CD4-positive, alpha-beta T cell treated with Interleukin-21 for 1 hour (primary cell): ENCODE measurements at places on chromosomes 1 and 21.

DNA sequence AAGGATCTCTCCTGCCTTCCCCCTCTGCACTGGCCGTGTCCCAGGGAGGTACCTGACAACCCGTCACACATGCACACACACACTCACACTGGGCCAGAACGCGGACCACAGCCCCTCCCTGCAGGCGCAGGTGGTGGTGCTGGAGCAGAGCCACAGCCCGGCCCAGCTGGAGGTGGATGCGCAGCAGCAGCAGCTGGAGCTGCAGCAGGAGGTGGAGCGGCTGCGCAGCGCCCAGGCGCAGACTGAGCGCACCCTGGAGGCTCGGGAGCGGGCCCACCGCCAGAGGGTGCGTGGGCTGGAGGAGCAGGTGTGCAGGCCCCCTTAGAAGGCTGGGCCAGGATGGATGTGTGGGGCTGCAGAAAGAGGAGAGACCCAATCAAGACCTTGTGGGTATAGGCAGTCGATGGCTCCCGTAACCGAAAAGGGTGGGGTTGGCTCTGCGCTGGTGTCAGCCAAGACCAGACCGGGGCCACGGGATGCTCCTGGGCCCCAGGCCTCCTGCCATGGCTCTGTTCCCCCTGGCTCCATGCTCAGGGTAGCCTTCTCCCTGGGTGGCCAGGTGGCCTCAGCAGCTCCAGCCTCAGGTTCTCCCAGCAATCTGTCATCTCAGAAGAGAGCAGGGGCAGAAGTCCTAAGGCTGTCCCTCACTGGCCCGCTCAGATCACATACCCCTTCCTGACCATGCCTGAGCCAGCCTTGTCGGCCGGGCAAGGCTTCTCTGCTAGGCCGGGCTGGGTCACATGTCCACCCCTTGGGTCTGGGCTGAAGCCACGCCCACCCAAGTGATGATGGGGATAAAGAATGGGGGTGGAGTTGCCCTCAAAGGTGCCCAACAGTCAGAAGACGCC, 8.9 kb downstream of the MFAP2 start:
- DNase-seq = no peak

DNA sequence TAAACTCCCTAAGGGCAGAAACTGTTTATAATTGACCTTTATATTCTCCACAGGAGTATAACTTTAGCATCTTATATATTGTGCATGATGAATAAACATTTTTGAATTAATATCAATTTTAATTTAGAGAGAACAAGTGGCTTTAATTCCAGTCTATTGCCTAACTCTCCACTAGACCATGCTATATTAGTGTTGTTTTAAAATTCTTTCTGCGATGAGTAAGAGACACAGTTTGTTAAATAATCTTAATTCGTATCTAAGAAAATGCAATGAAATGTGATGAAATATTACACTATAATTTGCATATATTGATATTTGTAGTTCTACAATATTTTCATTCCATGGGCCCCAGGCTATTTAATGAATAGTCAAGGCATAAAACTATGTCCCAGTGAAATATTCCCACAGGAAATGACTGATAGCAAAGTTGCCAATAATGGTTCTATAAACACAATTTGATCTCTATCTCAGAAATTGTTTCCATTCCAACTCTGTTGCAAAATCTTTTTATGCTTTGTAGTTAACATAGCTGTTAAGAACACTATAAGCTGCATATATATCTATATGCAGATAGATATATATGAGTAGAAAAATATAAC, 2.9 kb upstream of the SYDE2 start:
- DNase-seq = no peak

- DNase-seq = no peak
These were observed 383.0 kb upstream of the PTBP2 start for GRCh38 chr1:96338622-96339021.

DNA sequence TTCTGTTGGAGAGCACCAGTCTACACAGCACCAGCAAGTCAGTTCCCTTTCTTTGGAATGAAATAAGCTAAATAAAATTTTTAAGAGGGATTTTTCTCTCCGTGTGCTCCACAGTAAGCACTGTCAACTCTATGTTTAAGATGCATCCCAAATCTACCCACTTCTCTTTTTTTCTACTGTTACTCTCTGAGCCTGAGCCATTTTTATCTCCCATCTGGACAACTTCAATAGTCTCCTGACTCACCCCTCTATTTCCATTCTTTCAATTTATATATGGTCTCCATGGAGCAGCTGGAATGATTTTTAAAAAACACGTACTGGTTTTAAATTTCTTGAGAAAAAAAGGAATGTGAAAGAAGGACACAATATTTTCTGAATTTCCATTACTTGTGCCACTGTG, 24.7 kb upstream of the CCT8 start:
- no peak for DNase-seq

GRCh38 chr1:43337588-43337987, at the start of gene MPL:
MPL (plus strand) TSS chr1:43337818; CDS start chr1:43337849, 31 bp downstream.
- DNase-seq = no peak

- no peak for DNase-seq
These were observed 45.4 kb upstream of the ATP1B1 start for GRCh38 chr1:169060919-169061639.

DNA sequence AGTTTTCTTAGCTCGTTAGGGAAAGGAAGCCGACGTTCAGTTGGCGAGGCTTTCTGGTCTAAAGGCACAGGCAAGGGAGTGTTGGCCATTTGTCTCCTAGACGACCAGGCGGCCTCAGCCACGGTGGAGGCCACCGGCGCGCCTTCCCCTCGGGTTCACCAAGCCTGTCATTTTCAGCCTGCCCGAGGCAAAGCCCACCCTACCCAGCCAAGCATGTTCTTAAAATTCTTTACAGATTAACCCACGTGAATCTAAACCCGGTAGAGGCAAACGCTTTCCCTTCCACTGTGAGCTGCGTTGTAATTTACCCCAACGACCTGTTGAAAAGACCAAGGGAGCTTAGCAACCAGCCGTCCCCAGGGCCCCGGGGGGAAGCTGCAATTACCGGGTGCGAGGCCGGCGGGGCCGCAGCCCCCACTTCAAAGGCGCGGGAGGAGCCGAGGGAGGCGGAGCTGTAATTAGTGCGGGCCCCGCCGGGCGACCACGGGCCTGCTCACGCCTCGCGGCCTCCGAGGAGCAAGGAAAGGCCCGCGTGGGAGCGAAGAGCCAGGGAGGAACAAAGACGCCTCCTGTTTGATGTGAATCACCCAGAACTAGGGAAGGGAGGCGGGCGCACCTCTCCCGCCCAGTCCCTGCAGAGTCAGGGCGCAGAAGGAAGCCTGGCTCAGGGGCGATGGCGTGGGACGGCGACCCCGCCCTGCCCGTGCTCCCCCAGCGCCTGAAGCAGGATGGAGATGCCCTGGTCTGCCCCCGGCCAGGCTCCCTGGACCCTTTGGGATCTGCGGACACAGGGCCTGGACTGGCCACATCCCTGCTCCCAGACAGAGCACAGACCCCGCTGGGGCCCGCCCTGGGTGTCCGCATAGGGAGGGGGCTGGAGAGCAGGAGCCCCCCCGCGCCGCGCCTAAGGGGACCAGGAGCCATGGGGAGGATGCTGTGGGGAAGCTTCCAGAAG, 12.1 kb upstream of the TSPEAR start:
- DNase-seq = peak; percentile 27

GRCh38 chr1:223319905-223320580, 43.9 kb downstream of the SUSD4 start:
- DNase-seq = no peak

DNA sequence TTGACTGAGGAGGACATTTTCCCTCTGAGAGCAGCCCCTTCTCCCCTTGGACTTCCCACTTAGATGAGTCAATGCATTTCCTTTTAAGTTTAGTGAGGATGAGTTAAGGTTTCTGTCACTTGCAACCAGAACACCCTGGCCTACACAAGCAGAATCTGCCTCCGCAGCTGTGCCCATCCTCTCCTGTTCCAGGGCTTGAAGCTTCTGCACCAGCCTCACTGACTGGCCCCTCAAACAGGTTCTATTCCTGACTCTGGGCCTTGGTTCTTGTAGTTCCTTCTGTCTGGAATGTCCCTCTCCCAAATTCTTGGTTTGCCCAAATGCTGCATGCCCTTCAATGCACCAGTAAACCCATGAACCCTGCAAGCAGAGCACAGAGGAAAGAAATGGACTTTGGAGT, 394.4 kb downstream of the PTPRU start:
- DNase-seq = no peak

GRCh38 chr1:4762146-4762545, 107.7 kb downstream of the AJAP1 start:
- no peak for DNase-seq

DNA sequence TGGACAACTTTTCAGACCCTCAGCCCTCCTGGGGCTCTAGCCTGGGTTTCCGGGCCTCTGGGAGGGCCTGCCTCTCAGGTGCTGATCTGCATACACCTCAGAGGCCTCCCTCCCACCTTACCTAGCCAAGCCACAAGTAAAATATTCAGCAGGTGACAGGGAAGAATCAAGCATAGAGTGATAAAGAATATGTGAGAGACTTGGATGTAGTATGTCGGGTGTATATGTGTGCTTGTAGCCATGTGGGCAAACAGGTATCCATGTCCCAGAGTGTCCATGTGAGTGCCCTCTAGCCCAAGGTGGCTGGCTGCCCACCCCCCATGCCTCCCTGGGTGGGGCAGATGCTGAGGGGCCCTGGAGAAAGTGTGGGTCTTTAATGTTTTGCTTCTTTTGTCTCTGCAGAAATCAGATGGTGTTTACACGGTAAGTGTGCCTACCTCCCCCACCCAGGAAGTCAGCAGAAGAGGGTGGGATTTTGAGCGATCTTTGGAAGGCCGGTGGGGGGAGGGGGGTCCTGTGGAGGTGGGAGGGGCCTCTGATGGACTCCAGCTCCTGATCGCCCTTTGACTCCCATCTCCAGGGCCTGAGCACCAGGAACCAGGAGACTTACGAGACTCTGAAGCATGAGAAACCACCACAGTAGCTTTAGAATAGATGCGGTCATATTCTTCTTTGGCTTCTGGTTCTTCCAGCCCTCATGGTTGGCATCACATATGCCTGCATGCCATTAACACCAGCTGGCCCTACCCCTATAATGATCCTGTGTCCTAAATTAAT, 3.4 kb downstream of the FCER1G start:
- no peak for DNase-seq

GRCh38 chr1:247332623-247333361, 1.1 kb upstream of the ZNF496 start:
- no peak for DNase-seq

GRCh38 chr21:43993420-43993934, 18.6 kb upstream of the TRAPPC10 start:
- DNase-seq = no peak

DNA sequence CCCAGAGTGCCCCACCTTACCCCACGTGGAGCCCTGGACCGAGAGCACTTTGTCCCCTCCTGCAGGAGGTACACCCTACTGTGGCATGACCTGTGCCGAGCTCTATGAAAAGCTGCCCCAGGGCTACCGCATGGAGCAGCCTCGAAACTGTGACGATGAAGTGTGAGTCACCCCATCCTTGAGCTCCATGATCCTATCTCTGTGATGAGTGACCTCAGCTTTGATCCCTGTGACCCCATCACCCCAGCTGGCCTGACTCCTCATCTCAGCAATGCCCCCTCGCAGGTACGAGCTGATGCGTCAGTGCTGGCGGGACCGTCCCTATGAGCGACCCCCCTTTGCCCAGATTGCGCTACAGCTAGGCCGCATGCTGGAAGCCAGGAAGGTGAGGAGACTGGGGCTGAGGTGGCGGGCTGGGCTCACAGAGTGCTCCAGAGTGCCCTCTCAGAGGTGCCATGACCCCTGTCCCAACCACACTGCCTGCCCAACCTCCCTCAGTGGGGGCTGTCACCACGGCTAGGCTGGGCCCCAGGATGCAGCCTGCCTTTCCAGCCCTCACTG, 16.2 kb upstream of the MPL start:
- DNase-seq = no peak

- peak; percentile 38 for DNase-seq
These were observed 137.8 kb downstream of the BARHL2 start for GRCh38 chr1:90579212-90579802.

GRCh38 chr1:47763591-47764171, 233.5 kb downstream of the TRABD2B start:
- DNase-seq = no peak

DNA sequence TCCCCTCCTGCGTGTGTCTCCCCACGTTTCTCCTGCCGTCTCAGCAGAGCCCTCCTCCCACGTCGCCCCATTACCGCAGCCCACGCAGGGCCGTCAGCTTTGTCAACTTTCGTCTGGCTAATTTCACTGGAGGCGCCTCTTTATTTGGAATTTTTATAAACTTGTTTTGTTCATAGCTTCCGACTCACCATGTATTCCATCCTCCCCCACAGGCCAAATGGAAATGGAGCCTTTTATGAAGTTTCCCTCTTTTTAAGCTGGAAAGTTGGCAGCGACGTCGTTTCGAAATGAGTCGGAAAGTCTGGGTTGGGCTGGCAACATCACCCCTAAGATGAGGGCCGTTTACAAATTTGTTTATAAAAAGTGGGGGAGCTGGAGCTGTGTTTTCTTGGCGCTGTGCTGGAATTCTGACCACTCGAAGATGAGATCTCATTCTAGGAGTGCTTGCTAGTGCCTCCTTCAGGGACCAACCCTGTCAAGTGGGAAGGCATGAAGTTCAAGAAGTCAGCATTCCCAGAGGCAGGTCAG, 23.7 kb upstream of the SLC45A1 start:
- DNase-seq = no peak

DNA sequence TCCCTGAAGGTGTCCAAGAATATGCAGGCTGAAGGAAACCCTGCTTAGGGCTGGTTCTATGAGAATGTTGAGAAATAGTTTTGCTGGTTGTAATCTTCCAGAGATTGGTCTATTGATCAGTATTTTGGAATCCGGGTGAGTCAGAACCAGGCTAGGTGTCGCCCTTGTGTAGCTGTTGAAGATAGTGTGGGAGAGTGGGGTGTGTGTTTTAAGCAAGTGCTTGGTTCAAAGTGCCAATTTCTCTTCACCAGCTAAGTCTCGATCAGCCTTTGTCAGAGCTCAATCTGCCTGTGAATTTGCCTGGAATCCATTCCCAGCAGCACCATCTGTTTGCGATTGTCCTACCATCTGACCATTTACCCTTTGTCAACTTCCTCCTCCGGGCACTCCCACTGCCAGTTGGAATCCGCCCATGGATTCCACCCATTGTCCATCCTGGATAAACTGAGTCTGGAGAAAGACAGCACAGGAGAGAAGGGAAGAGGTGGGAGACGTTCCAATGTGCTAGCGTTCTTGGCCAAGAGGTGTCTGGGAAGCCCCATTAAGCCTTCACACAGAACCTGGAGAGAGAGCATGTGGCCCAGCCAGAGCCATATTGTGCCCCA, 59.4 kb upstream of the CYP2J2 start:
- DNase-seq = no peak

DNA sequence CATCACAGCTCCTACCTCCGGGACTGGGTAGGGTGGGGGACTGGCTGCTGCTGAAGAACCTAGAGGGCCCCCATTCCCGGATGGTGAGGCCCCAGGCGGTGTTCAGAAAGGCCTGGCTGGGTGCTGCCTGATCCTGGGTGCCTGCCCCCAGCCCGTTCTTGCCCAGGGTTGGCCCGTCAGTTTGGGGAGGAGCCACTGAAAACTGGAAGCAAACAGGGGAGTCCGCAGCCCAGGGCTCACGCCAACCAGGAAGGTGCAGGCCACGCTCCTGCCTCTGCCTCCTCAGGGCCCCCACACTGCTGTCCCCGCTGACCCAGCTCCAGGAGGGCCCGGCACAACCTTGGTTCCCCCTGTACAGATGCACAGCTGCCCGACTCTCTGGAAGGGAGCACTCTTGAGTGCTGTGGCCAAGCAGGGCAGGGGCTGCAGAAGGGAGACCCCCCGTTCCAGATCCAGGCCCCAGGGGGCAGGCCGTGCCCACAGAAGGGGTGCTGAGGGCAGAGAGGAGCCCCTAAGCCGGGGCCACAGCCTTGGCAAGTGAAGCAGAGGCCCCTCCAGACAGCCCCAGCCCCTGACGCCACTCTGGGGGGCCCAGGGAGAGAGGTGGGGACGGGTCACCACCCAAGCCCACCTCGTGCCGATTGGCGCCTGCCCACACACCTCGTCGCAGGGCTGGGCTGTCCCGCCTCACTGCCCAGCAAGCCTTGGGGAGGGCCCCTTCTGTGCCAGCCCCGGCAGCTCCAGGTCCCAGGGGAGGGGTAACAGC, 5.5 kb downstream of the C1QTNF12 start:
- no peak for DNase-seq
